ENCODE measurements at places on chromosomes 2 and 18.

GRCh38 chr2:228917220-228917619 is 353.9 kb downstream of the PID1 start:
- DNase-seq = no peak

GRCh38 chr2:238597638-238598528 is 171.2 kb downstream of the ASB1 start:
- DNase-seq = no peak

DNA sequence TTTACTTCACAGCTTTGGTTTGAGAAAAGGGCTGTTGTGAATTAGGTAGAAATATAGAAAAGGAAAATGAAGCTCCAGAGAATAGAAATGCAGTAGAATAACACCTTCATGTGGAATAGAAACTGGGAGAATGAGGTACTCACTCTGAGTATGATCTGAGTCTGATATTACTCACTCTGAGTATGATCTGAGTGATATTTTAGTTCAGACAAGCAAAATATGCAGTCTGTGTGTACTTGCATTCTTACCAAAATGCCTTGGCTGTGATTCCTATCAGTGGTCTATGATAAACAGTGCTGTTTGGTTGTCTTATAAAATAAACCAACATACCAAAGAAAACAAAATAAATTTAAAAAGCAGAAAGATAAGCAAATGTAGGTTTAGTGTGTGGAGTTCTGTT is 487.6 kb downstream of the THSD7B start:
- no peak for DNase-seq

DNA sequence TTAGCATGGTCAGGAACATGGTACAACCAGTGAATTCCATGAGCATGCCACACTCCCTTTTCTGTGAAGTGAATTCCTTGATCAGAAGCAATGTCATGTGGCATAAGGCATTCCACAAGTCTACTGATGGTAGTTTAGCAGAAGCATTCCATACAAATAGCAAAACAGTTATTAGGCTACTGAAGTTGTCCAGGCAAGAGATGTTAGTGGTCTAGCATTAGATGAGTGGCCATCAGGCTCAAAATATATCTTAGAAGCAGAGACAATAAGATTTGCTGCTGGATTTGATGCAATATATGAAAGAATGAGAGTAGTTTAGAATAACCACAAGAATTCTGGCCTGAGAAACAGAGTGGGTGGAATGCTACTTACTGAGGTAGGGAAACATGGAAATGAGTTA is 355.3 kb upstream of the NRXN1 start:
- DNase-seq = no peak

DNA sequence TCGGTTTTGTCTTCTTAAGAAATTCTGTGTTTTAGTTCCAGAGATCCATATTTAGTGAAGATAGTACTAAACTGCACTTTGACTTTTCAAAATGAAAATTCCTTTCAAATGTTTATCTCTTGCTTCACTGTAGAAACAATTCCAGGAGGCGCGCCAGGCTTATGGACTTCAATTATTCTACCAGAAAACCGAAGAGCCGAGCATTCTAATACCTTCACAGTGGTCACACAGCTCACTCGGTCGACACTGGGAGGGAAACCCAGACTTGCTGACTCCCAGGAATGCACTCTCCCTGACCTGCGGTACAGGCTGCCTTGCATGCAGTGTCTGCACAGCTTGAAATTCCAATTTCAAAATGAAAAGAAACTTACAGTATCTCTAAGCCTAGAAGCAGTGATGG is 119.9 kb upstream of the PIEZO2 start:
- DNase-seq = no peak

GRCh38 chr2:241482126-241482955 is 26.0 kb downstream of the STK25 start:
- DNase-seq = no peak

DNA sequence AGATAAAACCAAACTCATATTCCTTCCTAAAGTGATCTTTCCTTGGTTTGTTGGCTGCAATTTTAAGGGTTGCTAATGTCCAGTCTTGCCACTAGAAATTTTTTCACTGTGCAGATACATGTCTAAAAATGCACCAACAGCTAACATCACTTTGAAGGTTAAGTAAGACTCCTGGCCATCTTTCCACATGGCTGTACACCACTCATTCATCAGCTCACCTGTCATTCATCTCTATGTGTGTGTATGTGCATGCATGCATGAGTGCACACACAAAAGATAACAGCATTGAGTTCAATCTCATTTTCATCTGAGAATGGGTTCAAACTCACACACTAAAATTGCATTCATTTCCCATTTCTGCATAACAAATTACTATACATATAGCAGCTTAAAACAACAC is 203.8 kb downstream of the PDE11A start:
- DNase-seq = no peak

GRCh38 chr2:150811259-150811855 is 323.9 kb upstream of the RND3 start:
- peak; percentile 13 for DNase-seq

GRCh38 chr2:107633580-107634147 is 193.0 kb upstream of the RGPD4 start:
- peak; percentile 74 for DNase-seq

DNA sequence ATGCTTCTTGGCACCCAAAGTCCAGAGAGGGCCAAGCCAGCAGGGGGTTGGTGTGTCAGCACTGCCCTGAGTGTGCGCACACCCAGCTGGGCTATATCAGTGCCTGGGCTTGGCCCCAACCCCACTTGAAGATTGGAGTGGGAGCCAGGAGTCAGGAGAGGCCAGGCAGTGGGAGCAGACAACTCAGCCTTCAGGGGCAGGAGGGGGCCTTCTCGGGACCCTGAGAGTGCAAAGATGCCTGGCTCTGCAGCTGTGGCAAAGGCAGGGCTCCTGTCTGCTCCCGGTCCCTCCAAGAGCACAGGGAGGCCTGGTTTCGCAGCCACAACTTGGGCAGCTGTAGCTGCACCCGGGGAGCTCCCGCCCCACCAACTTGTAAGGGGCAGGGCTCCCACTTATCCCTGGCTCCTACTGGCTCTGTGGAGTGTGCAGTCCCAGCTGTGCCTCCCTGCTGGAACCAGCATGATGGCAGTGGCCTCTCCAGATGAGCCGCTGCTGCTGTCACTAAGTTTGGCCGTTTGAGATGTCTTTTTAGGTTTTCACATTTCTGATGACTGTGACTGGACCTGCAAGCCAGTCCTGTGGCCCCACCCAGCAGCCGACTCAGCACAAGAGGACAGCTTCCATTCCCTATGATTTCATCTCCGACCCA is 148.8 kb upstream of the HS6ST1 start:
- DNase-seq = no peak

GRCh38 chr2:143558665-143559064 is 429.4 kb downstream of the ARHGAP15 start:
- peak; percentile 52 for DNase-seq

GRCh38 chr18:23612434-23613090 is 26.3 kb upstream of the NPC1 start:
- no peak for DNase-seq

DNA sequence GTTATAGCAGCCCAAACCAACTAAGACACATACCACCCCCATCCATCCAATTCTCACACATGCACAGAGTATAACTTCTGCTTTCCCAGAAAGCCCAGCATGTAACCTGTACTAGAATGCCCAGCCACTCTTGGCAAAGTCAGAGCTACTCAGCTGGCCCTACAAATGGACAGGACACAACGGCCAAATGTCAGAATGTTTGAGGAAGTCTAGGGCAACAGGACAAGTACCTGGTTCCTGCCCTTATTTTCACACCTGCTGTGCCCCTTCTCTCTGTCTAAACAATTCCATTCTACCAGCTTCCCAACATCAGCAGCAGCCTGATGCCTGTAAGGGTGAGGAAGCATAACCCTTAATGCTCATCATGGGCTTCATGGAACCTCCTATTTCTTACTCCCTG is 15.1 kb upstream of the BZW1 start:
- DNase-seq = no peak

GRCh38 chr2:84038866-84039265 is 420.2 kb downstream of the SUCLG1 start:
- DNase-seq = no peak

- DNase-seq = no peak
Measured at GRCh38 chr2:136225950-136226835, 108.2 kb upstream of the CXCR4 start.

DNA sequence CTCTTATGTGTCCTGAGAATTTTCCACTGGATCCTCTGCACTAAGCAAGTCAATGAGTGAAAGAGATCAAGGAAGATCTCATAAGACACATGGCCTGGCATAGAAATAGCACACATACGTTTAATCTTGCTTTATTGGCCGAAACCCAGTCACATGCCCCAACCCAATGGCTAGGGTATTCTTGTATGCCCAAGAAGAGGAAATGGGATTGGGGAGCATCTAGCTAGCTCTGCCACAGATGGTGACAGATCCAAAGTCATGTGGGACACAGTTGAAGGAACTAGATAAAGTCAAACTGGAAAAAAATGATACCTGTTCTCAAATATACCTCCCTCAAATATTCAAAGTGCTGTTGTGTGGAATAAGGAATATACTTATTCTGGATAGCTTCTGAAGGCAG is 74.7 kb downstream of the CD28 start:
- no peak for DNase-seq

DNA sequence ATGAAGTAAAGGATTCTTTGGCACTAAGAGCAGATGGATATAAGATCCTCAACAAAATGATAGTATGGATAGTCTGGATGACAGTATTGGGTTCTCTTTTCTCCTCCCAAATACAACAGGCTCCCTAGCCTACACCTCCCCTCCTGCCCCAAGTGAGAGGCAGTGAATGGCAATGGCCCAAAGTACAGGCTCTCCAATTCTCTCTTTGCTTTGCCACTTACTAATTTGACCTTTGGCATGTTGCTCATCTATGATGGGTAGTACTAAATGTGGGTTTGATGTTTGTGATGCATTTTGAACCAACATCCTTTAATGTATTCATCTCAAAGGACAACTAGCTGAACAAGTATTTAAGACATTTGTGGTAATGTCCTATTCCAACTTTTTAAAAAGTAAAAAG is 65.9 kb downstream of the EIF5B start:
- DNase-seq = no peak

GRCh38 chr2:238438856-238439849 is 12.4 kb downstream of the ASB1 start:
- peak; percentile 92 for DNase-seq

DNA sequence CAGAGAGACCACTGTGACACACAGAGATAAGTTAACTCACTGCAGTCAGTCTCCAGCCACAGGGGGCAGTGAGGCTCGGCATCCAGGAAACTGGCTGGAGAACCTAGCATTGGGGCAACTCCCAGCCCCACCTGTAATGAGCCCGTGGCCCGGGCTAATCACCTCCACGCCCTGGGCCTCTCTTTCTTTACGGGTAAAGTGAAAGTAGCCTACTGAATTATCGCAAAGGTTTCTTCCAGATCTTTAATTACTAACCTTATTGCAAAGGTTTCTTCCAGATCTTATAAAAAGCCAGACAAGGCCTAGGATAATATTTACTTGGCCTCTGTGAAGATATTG is 45.7 kb upstream of the ACAA2 start:
- no peak for DNase-seq

Measured in AG09309 (cell line).